ENCODE measurements at places on chromosomes 4 and X. TPM values are rescaled to one million over a fixed set of nuclear protein-coding genes. Genes with fewer than 3 reads are reported as not detected.
A peak's percentile ranks its signal among the peaks of the same experiment; 100 is the strongest.

Gene SYTL5
- polyA plus RNA-seq = 0.84 TPM

Gene GAGE12F
- polyA plus RNA-seq = not detected

Gene TMPRSS11A
- not detected for polyA plus RNA-seq

Gene STK32B
- polyA plus RNA-seq = 0.20 TPM

Gene TSPAN7
- polyA plus RNA-seq = 0.39 TPM

Gene CD38
- not detected for polyA plus RNA-seq

Gene ZCCHC18
- polyA plus RNA-seq = 7.5 TPM

Gene NHSL2
- polyA plus RNA-seq = 1.7 TPM

- peaks cover 7% of the 10 kb centered on the region for H3K27me3 ChIP-seq
- no peak overlapping the region for H3K4me3 ChIP-seq
- no peak for DNase-seq
- H3K27ac ChIP-seq = no peak overlapping the region
- no peaks in the 10 kb centered on the region for H3K4me1 ChIP-seq
Measured at GRCh38 chr4:613126-613525, 12.2 kb upstream of the PDE6B start.

DNA sequence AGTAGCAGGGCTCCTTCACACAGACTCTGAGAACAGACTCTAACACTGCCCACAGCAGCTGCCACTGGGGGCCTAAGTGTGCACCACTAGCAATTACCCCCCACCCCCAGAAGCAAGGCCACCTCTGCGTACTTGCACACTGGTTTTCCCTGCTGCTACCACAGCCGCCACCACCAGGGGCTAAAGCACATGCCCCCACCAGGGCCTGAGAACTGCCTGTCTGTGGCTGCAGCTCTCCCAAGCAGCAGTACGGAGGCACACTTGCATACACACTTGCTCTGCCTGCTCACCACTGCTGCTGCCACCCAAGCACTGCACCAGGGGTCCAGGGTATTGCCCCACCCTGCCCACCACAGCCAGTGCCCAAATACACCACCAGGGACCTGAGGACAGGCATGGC is 59.6 kb downstream of the SCML2 start:
- H3K27me3 ChIP-seq = no peaks in the 10 kb centered on the region
- H3K4me1 ChIP-seq = no peaks in the 10 kb centered on the region
- H3K27ac ChIP-seq = no peak overlapping the region
- no peaks in the 10 kb centered on the region for H3K36me3 ChIP-seq
- no peak for DNase-seq

GRCh38 chrX:139246295-139246694 is 284.2 kb upstream of the F9 start:
- no peak for DNase-seq
- no peaks in the 10 kb centered on the region for H3K27me3 ChIP-seq
- no peak overlapping the region for H3K4me3 ChIP-seq
- H3K27ac ChIP-seq = no peak overlapping the region

DNA sequence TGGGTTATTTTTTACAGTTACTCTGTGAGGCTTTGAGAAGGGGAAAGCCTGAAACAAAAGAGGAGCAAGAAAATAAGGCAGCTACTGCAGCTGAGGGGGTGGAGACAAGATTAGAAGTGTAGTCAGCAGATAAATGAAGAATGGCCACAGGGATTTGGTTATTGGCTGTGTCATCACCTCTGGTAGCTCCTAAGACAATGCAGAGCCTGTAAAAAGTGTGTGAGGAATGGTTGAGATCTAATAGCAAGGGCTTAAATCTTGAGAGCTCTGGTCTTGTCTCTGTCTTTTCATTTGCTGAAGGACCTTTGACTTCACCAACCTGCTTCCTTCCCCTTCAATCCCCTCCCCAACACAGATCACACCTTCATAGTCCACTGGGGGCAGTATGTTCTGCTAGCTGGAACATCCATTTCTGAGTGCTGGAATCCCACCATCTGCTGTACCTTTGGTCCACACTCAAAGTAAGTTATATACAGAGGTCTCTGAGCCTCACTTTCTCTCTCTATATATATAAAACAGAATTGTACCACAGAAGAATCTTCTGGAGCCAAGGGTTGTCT is 213.7 kb upstream of the ZIC3 start:
- H3K36me3 ChIP-seq = no peaks in the 10 kb centered on the region
- no peak overlapping the region for H3K4me3 ChIP-seq
- H3K4me1 ChIP-seq = no peaks in the 10 kb centered on the region

- no peak overlapping the region for H3K27ac ChIP-seq
- no peak overlapping the region for H3K4me3 ChIP-seq
- no peaks in the 10 kb centered on the region for H3K27me3 ChIP-seq
- DNase-seq = no peak
Measured at GRCh38 chr4:101707596-101707995, 82.9 kb upstream of the BANK1 start.

- H3K27ac ChIP-seq = no peak overlapping the region
- DNase-seq = no peak
- no peaks in the 10 kb centered on the region for H3K27me3 ChIP-seq
- H3K4me3 ChIP-seq = no peak overlapping the region
- no peaks in the 10 kb centered on the region for H3K4me1 ChIP-seq
Measured at GRCh38 chrX:133294126-133294525, 76.0 kb upstream of the TFDP3 start.

DNA sequence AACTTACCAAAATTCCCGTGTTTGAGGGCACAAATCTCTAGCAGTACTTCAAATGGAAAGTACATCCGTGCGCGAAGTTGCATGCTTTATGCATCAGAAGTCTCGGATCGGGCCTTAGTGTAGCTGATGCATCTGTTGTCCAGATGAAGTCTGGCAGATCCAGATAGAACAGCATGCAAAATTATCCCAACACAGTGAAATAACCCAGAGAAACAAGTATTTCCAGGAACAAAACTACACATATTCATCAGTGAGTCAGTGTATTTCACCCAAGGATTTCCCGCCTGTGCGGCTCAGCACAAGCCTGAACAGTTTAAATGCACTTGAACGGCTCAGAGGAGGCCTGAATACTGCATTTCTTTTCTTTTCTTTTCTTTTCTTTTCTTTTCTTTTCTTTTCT is 27.4 kb upstream of the CLDN24 start:
- 0 out of 2 replicates have a peak, but pooled peaks cover 4% of the 10 kb centered on the region for H3K4me1 ChIP-seq
- no peaks in the 10 kb centered on the region for H3K36me3 ChIP-seq
- DNase-seq = no peak
- H3K27me3 ChIP-seq = no peaks in the 10 kb centered on the region

DNA sequence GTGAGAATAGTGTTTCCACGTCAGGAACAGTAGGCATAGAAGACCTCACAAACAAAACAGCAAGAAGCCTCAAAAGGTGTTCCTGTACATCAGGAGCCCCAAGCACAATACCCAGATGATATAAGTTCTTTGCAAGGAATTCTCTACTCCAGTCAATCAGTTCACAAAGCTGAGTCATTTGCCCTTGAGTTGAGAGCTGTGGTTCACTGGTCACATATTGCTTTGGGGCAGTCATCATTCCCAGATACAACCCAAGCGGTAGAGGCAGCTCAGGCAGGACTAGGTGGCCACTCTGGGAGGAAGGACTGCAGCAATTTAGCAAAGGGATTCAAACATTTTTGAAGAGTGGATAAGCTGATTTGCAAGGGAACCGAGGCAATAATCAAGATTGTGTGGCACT is 551.5 kb upstream of the ZFP42 start:
- no peak overlapping the region for H3K27ac ChIP-seq
- no peak overlapping the region for H3K4me3 ChIP-seq
- H3K36me3 ChIP-seq = no peaks in the 10 kb centered on the region
- H3K27me3 ChIP-seq = peaks cover 5% of the 10 kb centered on the region
- no peak for DNase-seq

DNA sequence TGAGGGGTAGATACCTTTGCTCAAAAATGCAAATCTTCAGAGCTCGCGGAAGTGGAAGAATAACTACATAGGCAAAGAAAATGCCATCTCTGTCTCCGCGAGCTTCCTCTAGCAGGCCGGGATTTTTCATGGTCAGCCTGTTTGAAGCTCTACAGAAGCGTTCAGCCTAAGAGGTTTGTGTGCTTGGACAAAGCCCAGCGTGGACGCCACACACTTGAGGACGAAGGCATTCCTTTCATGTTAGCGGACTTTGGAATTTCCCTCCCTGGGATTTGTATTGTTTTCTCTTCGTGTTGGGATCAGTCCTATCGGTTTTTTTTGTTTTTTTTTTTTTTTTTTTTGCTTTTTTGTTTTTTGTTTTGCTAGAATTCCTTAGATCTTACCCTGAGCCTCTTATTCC is 53.7 kb downstream of the SMIM31 start:
- no peaks in the 10 kb centered on the region for H3K36me3 ChIP-seq
- no peaks in the 10 kb centered on the region for H3K4me1 ChIP-seq
- no peaks in the 10 kb centered on the region for H3K27me3 ChIP-seq
- H3K4me3 ChIP-seq = no peak overlapping the region
- DNase-seq = no peak
- no peak overlapping the region for H3K27ac ChIP-seq

- no peak for DNase-seq
- H3K4me1 ChIP-seq = no peaks in the 10 kb centered on the region
- no peaks in the 10 kb centered on the region for H3K27me3 ChIP-seq
Measured at GRCh38 chrX:110600745-110601310, 194.8 kb downstream of the CHRDL1 start.

DNA sequence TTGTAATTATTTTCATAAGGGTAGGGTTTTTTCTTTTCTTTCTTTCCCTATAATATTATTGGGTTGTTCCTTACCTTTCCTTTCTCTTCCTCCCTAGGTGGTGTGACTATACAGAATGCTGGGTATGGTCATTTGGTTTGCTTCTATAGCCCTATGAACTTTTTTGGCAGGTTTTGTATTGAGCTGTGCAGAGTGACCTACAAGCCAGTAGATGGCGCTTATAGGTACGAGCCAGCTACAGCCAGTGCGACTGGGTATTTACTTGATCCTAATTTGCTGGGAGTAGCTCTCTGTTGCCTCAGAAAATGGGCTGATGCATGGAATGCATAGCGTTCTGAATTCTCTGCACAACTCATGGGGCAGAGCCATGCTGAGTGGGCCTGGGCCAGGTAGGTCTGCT is 423.3 kb downstream of the MAGEE1 start:
- no peak for DNase-seq
- H3K4me1 ChIP-seq = no peaks in the 10 kb centered on the region
- H3K4me3 ChIP-seq = no peak overlapping the region
- H3K27ac ChIP-seq = no peak overlapping the region

DNA sequence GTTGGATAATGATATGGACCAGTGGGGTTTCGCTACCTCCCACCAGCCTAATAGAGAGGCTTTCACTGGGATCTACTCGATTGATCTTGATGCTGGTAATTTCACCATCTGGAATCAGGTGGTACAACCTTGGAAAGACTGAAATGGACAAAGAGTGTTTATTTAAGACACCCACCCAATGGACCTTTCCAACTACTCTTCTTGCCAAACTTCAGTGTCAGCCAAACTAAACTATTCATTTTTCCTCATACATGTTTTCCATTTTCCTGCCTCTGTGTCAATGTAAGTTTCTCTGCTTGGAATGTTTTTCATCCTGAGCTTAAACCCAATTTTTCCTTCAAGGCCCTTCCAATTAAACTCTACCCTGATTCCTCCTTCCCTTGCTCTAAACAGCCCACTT is 92.6 kb downstream of the LNX1 start:
- no peak overlapping the region for H3K4me3 ChIP-seq
- H3K36me3 ChIP-seq = no peaks in the 10 kb centered on the region
- H3K4me1 ChIP-seq = no peaks in the 10 kb centered on the region
- H3K27me3 ChIP-seq = no peaks in the 10 kb centered on the region

GRCh38 chrX:74325130-74326059 is 21.4 kb downstream of the ZCCHC13 start:
- H3K4me3 ChIP-seq = no peak overlapping the region
- no peaks in the 10 kb centered on the region for H3K4me1 ChIP-seq
- peaks cover 13% of the 10 kb centered on the region for H3K27me3 ChIP-seq
- no peaks in the 10 kb centered on the region for H3K36me3 ChIP-seq

DNA sequence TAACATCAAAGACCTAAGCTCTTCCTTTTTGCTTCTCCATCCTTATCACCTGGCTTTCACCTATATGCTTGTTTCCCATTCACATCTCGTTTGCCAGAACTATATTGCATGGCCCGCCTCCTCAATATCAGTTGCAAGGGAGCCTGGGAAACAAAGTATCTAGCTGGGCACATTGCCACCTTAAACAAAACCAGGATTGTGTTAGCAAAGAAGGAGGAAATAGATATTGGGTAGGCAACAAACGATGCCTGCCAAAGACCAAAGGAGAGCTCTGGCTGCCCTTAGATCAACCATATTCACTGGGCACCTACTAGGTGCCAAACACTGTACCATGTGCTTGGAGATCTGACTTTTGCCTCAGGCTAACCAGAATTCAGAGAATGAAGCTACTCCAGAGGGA is 107.5 kb downstream of the GRIA3 start:
- no peak overlapping the region for H3K4me3 ChIP-seq
- H3K27ac ChIP-seq = no peak overlapping the region
- no peaks in the 10 kb centered on the region for H3K27me3 ChIP-seq
- DNase-seq = peak; percentile 3
- H3K36me3 ChIP-seq = no peaks in the 10 kb centered on the region

GRCh38 chrX:40734971-40735324 is 394 bp downstream of the MED14 start:
- no peaks in the 10 kb centered on the region for H3K27me3 ChIP-seq
- H3K36me3 ChIP-seq = no peaks in the 10 kb centered on the region
- DNase-seq = no peak
- H3K4me1 ChIP-seq = no peaks in the 10 kb centered on the region
- peak overlapping the region; percentile 78 for H3K4me3 ChIP-seq

DNA sequence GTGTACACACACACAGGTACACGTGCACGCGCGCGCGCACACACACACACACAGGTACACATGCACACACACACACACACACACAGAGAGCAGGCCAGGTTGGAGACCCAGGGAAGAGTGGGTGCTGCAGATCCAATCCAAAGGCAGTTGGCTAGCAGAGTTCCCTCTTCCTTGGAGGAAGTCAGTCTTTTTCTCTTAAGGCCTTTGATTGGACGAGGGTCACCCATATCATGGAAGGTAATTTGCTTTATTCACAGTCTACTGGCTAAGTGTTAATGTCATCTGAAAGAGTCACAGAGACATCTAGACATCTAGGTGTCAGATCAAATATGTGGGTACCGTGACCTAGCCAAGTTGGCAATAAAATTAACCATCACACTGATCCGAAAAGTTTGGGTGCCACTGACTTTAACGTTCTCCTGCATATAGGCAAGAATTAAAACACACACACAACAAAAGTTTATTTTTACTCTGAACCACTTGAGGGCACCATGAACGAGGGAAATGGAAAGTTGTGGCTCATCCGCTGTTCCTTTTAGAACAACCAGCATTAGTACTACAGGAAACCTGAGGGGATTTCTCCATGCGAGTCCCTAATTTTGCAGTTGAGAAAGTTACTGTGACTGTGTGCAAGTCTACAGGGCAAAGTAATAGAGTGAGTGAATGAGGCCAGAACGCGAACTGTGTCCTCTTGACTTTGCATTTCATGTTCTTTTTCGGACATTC is 66.0 kb upstream of the STOX2 start:
- peak; percentile 56 for DNase-seq
- H3K27ac ChIP-seq = no peak overlapping the region
- no peaks in the 10 kb centered on the region for H3K27me3 ChIP-seq
- no peaks in the 10 kb centered on the region for H3K36me3 ChIP-seq

- no peak overlapping the region for H3K4me3 ChIP-seq
- no peak overlapping the region for H3K27ac ChIP-seq
- DNase-seq = peak; percentile 58
- H3K36me3 ChIP-seq = no peaks in the 10 kb centered on the region
Measured at GRCh38 chrX:53481816-53482465, 47.8 kb upstream of the HSD17B10 start.

GRCh38 chr4:101689220-101689619 is 101.3 kb upstream of the BANK1 start:
- peaks cover 4% of the 10 kb centered on the region for H3K4me1 ChIP-seq
- H3K27me3 ChIP-seq = no peaks in the 10 kb centered on the region
- H3K4me3 ChIP-seq = no peak overlapping the region
- DNase-seq = no peak
- H3K36me3 ChIP-seq = no peaks in the 10 kb centered on the region
